Activated CD4-positive, alpha-beta T cell treated with anti-CD3 and anti-CD28 coated beads, Interleukin-2, amount 50 U/mL, for 48 hours (primary cell): ENCODE measurements at places on chromosomes 3 and 15.

GRCh38 chr3:53795176-53795575, 51.0 kb downstream of the CHDH start:
- no peak for DNase-seq

- no peak for DNase-seq
Observed at GRCh38 chr3:12660196-12660595, 3.7 kb downstream of the RAF1 start.

DNA sequence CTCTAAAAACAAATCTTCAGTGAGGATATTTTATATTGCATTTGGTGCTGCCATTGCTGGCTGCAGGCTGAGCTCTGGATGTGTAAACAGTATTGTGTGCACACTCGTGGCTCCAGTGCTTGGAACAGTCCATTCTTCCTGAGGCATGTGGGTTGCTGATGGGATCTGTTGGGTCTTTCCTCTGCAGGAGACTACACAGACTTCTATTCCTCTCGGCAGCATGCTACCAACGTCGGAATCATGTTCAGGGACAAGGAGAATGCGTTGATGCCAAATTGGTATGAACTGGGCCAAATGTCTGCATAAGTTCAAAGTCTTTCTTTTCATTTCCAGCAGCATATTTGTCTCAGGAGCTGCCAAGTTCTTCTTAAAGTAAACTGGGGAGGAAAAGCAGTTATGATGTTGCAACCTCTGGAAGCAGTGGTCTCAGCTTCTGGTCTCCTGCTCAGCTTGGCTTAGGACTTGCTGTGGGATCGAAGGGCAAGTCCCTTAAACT, 9.3 kb downstream of the FAH start:
- DNase-seq, result no peak

GRCh38 chr3:104887069-104887468, 479.6 kb upstream of the ALCAM start:
- no peak for DNase-seq

GRCh38 chr3:94413336-94414108, 350.7 kb downstream of the NSUN3 start:
- no peak for DNase-seq

DNA sequence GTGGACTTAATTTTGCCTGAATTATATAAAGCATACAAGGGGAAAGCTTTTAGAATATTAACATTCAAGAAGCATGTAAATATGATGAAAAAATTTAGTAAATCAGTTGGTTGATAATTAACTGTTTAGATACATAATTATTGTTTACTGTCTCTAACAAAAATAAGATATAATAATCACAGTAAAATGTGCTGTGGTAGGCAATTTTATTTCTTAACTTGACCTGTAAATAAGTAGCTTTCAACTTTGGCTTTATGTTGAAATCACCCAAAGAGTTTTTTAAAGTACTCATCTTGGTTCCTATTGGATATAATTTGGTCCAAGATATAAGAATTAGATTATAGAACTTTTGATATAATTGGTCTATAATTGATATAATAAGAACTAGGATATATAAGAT, 1374.5 kb downstream of the NSUN3 start:
- no peak for DNase-seq

DNA sequence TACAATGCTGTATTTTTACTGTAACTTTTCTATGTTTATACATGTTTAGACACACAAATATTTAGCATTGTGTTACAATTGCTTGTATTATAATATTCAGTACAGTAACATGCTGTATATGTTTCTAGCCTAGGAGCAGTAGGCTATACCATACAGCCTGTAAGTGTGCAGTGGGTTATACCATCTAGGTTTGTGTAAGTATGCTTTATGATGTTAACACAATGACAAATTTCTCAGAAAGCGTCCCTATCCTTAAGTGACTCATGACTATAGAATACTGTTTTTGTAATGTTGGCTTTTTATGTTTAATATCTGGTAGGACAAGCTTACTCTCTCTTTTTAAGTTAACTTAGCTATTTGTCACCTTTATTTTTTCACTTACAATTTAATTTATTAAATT, 127.5 kb upstream of the THRB start:
- DNase-seq, result no peak

DNA sequence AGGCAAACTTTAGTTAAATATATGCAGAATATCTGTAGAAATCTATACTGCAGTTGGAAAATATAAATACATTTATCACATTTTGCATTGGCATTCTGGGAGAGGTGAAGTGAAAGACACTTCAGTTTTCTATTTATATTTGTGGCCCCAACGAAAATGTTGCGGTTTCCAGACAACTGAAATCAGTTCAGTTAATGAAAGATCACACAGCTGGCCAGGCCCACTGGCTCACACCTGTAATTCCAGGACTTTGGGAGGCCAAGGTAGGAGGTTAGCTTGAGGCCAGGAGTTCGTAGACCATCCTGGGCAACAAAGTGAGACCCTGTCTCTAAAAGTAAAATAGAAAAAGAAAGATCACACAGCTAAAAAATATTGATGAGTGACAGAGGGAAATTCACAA, 11.9 kb upstream of the CLASP2 start:
- DNase-seq, result no peak

DNA sequence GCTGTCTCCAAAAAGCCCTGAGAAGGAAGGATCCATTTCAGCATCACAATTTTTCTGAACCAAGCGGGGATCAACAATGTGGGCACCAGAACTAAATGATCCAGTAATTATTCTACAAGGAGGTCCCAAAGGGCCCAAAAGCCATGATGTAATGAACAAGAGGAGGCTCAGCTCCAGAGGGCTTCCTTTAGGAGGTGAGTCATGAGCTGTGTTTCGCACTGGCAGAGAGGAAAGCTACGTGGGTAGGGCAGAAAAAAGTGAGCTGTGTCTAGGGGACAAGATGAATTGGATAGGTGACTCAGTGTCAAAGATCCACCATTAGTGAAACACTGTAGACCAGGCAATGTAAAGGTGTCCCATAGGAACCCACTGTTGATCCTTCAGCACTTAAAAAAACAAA, 113.4 kb downstream of the RORA start:
- DNase-seq, result no peak

DNA sequence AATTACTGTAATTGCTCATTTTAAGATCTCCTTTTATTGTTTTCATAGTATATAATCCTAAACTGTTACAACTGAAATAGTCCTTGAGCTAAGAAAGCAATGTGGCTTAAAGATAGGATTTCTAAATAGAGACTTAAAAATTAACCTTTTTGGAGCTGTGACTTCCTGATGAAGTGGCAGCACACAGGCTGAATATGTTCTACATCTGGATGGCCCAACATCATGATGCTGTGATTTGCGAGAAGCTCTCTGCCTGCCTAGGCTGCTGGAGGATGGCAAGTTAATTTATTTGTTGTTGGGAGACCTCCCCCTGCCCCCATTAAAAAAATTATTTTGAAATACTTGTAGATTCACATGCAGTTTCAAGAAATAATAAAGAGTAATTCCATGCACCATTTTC, 134.5 kb downstream of the IGF1R start:
- no peak for DNase-seq

DNA sequence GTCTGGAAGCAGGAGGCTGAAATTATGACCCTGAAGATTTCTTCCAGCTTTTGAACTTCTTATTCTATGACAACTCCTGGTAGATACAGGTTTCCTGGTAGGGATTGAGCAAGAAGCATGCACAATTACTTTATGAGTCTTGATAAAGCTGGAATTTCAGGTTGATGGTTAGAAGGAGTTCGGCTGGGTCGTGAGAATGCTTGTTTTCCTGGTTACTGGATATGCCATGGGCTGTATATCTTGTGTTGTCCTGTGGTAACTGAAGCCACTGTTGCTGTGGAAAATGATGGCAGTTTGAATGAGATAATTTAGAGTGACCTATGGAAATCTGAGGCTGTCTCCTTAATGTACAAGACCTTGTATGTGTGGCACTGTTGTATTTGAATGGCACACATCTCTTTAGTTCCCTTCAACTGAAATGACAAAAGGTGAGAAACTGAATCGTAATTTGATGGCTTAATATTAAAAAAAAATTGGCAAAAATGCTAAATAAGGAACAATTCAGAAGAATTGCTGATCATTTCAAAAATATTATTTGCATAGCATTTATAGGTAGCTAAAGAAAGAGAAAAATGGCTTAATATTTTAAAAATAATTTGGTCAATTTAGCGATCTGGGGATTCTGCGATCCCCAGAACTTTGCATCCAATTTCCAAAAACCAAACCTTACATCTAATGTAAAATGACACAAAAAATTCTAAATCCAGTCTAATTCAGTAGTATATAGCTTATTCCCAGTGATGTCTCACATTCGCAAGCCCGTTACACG, 1.1 kb upstream of the UBE2E1 start:
- no peak for DNase-seq
